Posterior vena cava (tissue), 2 donors: ENCODE measurements at places on chromosomes 12 and 14. TPM values are rescaled to one million over a fixed set of nuclear protein-coding genes. Genes with fewer than 3 reads are reported as not detected.
A peak's percentile ranks its signal among the peaks of the same experiment; 100 is the strongest.

The OLR1 gene
- 0.71 TPM for total RNA-seq

The DUSP16 gene
- total RNA-seq, result 14.8 TPM

GRCh38 chr12:56188131-56188777 lies 1.0 kb downstream of the SMARCC2 start:
- peak; percentile 19 for DNase-seq

The TAS2R42 gene
- total RNA-seq, result not detected

The SYNDIG1L gene
- total RNA-seq, result 0.23 TPM

DNA sequence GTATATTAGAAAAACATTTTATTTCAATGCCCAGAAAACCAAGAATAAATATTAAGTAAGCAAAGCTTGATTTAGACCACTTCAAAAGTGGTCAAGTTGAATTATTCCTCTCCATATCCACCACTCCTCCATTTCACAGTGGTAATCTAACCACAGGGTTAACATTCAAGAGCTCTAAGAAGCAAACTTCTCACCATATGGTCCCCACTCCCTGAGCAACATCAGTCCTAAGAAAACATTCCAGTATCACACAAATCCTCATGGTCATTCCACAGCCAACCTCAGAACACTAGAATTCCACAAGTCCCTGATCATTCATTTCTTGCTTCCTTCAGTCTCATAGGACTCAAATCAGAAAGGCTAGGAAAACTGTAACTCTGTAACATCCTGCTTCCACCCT lies 47.9 kb downstream of the ST8SIA1 start:
- no peak for DNase-seq

DNA sequence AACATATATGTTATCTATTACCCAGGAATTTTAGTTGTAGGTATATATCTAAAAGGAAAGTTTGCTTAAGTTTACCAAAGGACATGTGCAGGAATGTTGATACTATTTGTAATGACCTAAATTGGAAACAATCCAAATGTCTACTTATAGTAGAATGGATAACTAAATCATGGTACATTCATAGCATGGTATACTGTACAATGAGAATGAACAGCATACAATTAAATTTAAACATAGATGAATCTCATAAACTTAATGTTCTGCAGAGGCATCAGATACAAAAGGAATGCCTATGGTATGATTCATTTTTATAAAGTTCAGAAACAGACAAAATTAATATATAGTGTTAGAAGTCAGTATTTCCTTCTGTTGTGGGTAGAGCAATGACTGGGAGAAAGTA lies 135.4 kb downstream of the GPHN start:
- DNase-seq, result no peak

The NR1H4 gene
- total RNA-seq, result not detected

DNA sequence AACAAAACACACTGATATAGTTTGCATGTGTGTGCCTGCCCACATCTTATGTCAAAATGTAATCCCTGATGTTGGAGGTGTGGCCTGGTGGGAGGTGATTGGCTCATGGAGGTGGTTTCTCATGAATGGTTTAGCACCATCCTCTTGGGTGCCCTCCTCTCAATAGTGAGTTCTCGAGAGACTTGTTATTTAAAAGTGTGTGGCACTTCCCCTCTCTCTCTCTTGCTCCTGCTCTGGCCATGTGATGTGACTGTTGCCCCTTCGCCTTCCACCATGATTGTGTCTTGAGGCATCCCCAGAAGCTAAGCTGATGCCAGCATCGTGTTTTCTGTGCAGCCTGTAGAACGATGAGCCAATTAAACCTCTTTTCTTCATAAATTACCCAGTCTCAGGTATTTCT lies 454.1 kb upstream of the DCN start:
- no peak for DNase-seq

GRCh38 chr12:31928246-31929026 lies 30.8 kb upstream of the RESF1 start:
- DNase-seq, result no peak

The P2RX7 gene
- 4.5 TPM for total RNA-seq

GRCh38 chr12:68585966-68586365 lies 24.7 kb upstream of the RAP1B start:
- no peak for DNase-seq

The HOXC4 gene
- total RNA-seq, result 17.1 TPM

DNA sequence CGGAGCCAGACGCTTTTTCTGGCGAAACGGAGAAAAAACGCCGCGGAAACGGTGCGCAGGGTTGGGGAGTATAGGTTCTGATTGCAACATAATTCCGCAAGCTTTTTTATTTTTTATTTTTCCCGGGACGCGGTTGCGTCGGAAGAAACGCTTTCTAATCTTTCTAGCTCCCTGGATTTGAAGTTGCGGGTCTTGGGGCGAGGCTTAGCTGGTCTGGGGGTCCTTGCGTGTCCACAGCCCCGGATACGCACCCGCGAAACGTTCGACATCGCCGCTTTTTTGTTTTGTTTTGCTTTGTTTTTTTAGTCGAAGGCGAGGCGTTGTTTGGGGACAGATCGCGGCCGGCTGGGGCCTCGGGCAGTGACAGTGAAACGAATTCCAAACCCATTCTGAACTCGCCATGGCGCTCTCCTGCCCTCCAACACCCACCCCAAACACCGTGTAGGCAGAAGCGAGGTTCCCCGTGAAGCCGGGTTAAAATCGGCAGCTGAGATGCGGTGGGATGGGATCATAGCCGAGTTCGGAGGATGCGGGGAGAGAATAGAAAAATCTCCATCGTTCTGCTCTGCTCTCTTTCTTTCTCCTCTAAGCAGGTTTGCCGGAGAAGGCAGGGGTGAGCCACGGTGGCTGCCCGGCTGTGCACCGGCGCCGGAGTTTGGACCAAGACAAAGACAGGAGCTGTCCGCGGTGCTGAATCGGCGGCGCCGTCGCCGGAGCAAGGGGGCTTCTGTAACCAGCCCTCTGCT lies 8.1 kb upstream of the LHX5 start:
- peak; percentile 55 for DNase-seq

GRCh38 chr12:1926251-1926657 lies 7.8 kb upstream of the CACNA2D4 start:
- no peak for DNase-seq

The PTPRR gene
- total RNA-seq, result 0.52 TPM

DNA sequence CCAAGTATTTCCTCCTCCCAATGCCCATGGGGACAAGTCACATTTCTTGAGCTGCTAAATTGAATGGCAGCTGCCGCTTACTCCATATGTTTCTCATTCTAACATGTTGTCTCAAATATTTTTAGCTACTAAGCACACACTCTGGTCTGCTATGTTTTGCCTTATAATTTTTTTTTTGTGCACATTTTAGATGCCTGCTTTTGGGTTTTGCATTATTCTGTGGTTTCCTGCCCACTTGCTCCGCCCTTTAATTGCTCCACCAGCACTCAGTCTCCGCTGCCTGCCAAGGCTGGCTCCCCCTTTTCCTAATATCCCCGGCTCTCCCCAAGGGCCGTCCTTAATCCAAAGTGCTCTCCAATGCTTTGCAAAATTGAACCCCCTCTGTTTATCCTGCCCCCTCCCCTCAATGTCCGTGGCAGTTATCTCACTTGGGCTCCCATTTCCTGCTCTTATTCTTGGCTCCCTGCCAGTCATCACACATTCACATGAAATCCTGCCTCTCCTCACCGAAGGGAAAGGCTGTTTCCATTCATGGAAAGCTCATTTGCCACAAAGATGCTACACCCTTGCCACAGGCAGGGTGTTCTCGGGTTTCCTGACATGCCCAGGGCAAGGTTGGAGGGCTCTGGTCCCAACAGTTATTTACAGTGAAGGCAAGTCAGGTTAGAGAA lies 79.4 kb downstream of the C12orf75 start:
- no peak for DNase-seq

- DNase-seq, result no peak
These were observed 3.3 kb downstream of the NRXN3 start for GRCh38 chr14:78173346-78174035.

GRCh38 chr12:41512497-41512896 lies 324.4 kb downstream of the PDZRN4 start:
- no peak for DNase-seq

DNA sequence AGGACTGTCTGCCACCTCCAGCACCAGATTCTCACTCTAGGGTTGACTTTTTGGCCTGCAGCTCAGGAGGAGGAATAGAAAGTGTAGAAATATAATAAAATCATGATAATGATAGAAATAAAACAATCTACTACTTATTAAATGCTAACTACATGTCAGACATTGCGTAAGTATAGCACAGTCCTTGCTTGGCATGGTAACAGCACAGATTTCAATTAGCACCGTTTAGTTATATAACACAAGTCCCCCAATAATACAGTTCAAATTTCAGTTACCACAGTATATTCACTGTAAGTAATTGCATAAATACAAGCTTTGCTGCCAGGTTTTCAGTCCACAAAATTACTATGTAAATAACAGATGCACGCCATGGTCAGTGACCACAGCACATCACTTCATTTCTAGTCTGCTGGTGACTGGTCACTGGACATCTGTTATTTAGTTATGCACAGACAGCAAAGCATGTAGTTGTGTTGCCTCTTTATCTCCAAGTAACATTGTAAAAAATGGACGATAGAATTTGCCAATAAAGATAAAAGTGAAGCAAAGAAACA lies 6.5 kb upstream of the GLT8D2 start:
- DNase-seq, result no peak

DNA sequence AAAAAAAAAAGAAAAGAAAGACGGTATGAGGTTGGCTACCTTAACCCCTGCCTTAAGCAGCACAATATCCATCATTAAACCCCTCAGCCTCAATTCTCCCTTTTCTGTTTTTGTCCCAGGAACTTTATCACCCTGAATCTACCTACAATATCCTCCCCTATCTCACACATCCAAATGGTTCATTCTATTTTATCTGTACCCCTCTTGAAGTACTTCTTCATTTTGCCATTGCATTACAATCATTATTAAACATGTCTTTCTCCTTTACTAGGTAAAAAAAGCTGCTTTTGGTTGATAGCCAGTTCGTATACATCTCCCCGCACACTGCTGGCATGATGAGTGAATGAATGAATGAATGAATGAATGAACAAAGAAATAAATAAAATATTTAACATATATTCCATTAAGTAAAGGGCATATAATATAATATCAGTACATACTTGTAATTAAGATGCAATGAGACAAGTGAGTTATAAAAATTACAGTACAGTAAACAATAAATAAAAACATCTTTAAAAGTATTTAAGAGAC lies 364 bp upstream of the GPR65 start:
- no peak for DNase-seq

- no peak for DNase-seq
These were observed 153.7 kb downstream of the PCNX1 start for GRCh38 chr14:71060825-71061455.

The GPR68 gene
- 3.2 TPM for total RNA-seq

The APOF gene
- total RNA-seq, result not detected

The NXPH4 gene
- 0.79 TPM for total RNA-seq

The MED6 gene
- 22.1 TPM for total RNA-seq

The CCDC175 gene
- 0.10 TPM for total RNA-seq

GRCh38 chr14:68977180-68977717 lies 1.9 kb downstream of the ACTN1 start:
- DNase-seq, result no peak

DNA sequence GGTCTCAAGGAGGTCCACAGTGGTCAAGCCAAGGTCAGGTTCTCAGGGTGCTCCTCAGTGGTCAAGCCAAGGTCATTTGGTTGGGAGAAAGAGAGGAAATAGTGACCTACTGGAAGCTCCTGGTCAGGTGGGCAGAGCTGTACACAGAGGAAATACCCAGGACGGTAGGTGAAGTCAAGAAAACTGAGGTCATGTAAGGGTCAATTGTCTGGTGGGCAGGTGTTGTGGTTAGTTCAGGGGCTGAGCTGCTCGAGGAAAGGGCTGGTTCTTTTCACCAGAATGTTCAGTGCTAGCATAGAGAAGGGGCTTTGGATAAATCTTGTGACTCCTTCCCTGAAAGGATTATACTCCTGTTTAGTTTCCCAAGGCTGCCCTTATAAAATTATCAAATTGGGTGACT lies 540.5 kb downstream of the VRK1 start:
- no peak for DNase-seq

DNA sequence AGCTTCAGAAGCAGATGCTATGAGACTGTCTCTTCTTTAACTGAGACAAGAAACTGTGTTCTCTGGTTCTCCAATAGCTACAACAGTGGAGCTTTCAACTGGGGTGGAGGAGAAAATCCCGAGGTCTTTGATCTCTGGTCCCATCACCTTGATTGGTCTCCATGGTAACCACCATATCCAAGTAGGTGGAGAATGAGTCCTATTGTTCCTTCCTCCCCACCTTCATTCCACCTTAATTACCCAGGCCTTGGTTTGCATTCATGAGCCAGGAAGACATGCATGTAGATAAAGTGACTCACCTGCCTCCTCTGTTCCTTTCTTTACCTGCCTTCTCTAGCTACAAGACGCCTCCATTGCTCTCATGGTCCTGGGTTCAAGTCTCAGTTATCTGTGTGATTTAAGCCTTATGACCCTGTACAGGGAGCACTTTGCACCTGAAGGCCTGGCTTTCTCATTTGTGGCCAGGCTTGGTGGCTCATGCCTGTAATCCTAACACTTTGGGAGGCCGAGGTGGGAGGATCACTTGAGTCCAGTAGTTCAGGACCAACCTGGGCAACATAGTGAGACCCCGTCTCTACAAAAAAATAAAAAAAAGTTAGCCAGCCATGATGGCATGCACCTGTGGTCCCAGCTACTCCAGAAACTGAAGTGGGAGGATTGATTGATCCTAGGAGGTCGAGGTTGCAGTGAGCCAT lies 157.7 kb upstream of the TBX3 start:
- no peak for DNase-seq

The NEUROD4 gene
- not detected for total RNA-seq

DNA sequence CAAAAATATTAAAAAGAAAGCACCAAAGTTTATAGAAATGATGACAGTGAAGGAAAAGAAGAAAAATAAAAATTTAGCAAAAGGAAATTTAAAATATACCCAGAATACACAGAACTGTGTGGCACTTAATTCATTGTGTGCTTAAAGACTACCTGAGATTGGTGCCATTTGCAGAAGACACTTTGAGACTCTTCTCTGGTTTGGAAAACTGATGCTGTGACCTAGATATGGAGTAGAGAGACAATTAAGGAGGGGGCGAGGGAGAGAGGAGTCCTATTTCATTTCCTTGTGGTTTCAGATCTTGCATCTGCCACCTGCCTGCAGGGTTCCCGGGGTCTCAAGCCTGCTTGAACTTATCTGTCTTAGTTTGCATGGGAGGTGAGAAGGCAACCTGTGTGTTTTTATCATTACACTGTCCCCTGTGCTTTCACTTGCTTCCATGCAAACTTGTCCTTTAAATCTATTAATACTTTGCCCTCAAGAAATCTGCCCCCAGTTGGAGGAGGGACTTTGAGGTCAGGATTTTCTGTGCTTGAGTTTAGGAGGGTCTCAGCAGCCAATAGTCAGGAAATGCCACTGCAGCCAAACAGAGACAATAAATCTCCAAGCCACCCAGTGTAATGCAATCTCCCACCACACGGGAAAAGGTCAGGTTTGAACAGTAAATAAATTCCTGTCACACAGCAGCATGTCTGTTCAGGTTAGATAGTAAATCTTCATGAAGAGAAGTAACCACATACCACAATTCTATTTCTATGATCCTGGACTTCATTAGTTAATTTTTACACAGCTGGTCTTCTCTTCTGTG lies 119.4 kb downstream of the CAND1 start:
- DNase-seq, result no peak

GRCh38 chr14:39621223-39621622 lies 189.0 kb upstream of the FBXO33 start:
- DNase-seq, result no peak

The TRIM9 gene
- total RNA-seq, result 2.0 TPM

The TMEM132D gene
- not detected for total RNA-seq

- no peak for DNase-seq
These were observed 66.5 kb downstream of the PUS7L start for GRCh38 chr12:43692064-43692463.
